ENCODE measurements at places on chromosomes 3 and 15.

- no peak for DNase-seq
Measured at GRCh38 chr3:50156549-50157493, 1.7 kb downstream of the SEMA3F start.

- no peak for DNase-seq
Measured at GRCh38 chr3:112693186-112693585, 52.2 kb upstream of the CCDC80 start.

GRCh38 chr3:15051531-15051930 lies 13.6 kb downstream of the MRPS25 start:
- peak; percentile 36 for DNase-seq

DNA sequence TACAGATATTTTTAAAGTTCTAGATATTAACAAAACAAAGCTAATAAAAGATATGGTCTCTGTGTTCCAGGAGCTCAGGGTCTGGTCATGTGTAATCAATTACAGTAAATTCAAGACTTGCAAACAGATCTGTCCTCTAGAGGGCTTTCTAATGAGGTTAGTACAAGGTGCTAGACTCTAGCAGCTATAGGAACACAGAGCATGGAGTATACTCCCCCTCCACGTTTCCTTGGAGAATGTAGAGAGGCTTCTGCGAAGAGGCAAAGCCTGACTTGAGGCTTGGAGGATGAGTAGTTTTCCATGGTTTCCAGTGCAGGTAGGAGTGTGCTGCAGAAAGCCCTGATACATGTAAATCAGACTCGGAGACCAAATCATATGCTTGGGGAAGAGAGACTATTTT lies 32.7 kb upstream of the DLG1 start:
- DNase-seq, result no peak

GRCh38 chr3:12356996-12357395 lies 68.1 kb downstream of the PPARG start:
- DNase-seq, result no peak

DNA sequence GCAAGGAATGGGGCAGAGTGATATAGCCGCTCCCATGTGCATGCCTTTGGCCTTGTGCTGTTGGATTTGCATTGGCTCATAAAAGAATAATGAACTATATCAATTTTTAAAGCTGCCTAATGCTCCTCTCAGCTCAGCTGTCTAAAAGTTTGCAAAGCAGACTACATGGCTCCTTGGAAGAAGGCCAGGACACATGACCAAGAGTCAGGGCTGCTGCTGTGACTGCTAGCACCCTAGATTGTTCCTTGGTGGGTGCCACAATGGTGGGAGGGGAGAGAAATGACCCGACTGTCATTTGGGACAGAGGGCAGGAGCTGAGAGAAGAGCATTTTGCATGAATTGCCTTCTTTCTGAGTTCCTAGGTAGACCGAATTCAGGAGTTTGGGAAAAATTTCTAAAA lies 307.9 kb downstream of the PDCD6IP start:
- DNase-seq, result no peak

DNA sequence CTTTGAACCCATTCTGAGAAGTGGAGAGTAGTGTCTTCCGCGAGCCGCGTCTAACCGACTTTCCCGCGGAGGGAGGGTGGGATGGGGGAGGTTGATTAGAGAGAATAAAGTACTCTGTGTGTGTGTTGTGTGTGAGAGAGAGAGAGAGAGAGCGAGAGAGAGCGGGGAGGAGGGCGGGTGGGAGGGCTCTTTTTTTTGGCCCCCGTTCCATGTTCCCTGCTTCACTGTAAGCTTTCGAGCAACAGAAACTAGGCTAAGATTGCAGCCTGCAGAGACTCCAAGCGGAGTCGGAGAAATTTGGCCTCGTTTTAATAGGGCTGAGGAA lies 1.6 kb upstream of the MEIS2 start:
- no peak for DNase-seq

- no peak for DNase-seq
Measured at GRCh38 chr3:69867941-69868505, 128.8 kb downstream of the MITF start.

GRCh38 chr3:50427217-50427616 lies 67.9 kb upstream of the TMEM115 start:
- no peak for DNase-seq

GRCh38 chr3:69294014-69294766 lies 91.7 kb downstream of the FRMD4B start:
- DNase-seq, result no peak
